ENCODE measurements at places on chromosomes 16 and 17. TPM values are rescaled to one million over a fixed set of nuclear protein-coding genes. Genes with fewer than 3 reads are reported as not detected.

CCDC78 gene
- 5.0 TPM for total RNA-seq

SLFN12L gene
- total RNA-seq = not detected

DNA sequence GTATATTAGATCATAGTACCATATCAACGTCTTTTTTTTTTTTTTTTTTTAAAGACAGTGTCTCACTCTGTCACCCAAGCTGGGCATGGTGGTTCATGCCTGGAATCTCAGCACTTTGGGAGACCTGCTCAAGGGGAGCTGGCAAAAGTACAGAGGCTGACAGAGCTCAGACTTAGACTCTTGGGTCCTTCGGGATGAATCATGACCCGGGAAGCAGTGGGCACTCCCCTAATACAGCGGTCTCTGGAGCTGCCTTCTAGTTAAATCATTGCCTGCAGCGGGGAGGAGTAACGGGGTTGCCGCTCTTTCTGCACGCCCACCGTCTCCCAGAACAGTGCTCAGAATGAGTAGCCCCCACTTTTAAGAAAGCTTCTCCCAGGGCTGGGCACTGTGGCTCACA lies 174.4 kb downstream of the CPPED1 start:
- DNase-seq = no peak
- no peaks in the 10 kb centered on the region for H3K4me1 ChIP-seq
- H3K27ac ChIP-seq = no peak overlapping the region
- no peaks in the 10 kb centered on the region for H3K36me3 ChIP-seq

DNA sequence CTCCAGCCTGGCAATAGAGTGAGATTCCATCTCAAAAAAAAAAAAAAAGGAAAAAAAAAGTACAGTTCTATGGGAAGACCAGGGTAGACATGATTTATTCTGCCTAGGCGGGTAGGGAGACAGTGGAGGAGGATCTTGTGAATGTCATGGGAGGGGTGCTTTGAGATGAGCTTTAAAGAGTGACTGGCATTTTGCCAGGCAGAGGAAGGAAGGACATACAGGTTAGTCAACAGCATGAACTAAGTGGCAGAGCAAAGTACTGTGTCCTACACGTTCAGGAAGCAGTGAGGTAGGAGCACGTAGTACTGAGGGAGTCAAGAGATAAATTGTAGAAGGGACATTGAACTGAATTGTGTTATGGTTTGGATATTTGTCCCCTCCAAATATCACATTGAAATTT lies 451.5 kb downstream of the TOX3 start:
- no peaks in the 10 kb centered on the region for H3K36me3 ChIP-seq
- H3K4me1 ChIP-seq = no peaks in the 10 kb centered on the region
- no peak for DNase-seq
- no peaks in the 10 kb centered on the region for H3K27me3 ChIP-seq
- no peak overlapping the region for H3K27ac ChIP-seq
- no peak overlapping the region for H3K4me3 ChIP-seq

DNA sequence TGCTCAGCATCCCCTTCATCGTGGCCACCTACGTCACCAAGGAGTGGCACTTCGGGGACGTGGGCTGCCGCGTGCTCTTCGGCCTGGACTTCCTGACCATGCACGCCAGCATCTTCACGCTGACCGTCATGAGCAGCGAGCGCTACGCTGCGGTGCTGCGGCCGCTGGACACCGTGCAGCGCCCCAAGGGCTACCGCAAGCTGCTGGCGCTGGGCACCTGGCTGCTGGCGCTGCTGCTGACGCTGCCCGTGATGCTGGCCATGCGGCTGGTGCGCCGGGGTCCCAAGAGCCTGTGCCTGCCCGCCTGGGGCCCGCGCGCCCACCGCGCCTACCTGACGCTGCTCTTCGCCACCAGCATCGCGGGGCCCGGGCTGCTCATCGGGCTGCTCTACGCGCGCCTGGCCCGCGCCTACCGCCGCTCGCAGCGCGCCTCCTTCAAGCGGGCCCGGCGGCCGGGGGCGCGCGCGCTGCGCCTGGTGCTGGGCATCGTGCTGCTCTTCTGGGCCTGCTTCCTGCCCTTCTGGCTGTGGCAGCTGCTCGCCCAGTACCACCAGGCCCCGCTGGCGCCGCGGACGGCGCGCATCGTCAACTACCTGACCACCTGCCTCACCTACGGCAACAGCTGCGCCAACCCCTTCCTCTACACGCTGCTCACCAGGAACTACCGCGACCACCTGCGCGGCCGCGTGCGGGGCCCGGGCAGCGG lies 3.2 kb downstream of the UTS2R start:
- no peak for DNase-seq
- no peak overlapping the region for H3K4me3 ChIP-seq

DNA sequence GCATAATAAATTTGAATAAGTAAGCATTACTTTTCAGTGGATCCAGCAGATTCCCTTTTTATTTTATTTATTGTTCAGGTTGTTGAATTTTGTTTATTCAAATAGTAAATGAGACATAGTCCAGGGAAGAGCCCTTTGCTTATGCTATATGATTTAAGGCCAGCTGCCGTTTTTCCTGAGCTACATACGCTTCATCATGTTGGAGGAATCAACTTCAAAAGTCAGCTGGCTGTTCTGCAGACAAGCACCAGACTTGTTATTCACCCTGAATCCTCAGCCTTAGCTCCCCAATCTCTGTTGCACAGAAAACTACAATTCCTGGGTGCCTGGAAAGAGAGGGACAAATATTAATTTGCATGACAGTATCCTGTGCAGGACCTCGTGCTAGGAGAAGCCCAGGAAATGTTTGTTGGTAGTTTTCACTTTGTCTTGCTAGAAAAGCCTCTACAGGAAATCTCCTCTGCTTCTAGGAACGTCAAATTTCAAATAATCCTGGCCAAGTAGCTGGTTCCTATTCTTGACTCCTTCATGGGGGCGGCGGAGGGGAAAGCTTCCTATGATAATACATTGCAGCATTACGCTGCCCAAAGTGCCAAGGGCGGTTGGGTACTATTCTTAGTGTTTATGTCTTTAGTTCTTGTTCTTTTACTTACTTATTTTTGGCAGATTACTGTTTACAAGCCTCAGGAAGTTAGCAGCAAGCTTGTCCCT lies 101.6 kb downstream of the PRKCA start:
- H3K27me3 ChIP-seq = no peaks in the 10 kb centered on the region
- no peak overlapping the region for H3K4me3 ChIP-seq
- no peak overlapping the region for H3K27ac ChIP-seq

DNA sequence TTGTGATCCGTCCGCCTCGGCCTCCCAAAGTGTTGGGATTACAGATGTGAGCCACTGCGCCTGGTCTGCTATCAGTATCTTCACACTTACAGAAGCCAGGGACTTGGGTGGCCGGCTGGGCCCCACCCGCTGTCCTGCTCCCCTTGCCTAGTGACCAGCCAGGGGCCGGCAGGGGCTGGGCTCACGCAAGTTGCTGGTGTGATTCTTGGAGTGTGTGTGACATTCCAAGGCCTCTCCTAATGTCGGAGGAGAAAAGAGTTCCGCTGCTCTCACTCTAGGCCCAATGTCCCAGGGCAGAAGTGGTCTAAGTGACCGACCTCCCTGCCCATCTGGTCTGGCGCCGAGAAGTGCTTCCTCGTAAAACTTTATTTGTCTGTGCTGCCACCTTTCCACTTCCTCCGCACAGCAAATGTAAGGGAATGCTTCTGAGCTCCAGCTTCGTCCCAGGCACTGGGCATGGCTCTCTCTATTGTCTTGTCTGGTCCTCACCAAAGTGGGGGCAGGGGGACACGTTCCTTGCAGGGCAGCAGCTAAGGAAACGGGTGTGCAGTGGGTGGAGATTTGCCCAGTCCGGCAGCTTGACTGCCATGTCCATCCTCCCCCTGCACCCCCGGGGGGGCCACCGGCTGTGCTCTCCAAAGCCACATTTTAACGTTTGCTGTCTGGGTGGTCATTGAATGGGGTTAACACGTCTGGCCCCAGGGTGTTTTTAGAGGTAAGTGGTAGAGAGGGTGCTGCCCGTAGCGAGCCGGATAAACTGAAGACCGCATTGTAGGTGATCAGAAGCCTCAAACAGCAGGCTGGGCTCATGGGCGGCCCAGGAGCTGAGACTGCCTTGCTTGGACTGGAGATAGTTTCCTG lies 7.8 kb upstream of the GSE1 start:
- no peak overlapping the region for H3K4me3 ChIP-seq
- H3K27ac ChIP-seq = no peak overlapping the region
- no peaks in the 10 kb centered on the region for H3K27me3 ChIP-seq
- peak; percentile 66 for DNase-seq

GRCh38 chr17:63140255-63140654 lies 174.2 kb downstream of the TANC2 start:
- no peaks in the 10 kb centered on the region for H3K27me3 ChIP-seq
- H3K4me3 ChIP-seq = no peak overlapping the region
- peaks cover 9% of the 10 kb centered on the region for H3K4me1 ChIP-seq
- peak; percentile 86 for DNase-seq

DNA sequence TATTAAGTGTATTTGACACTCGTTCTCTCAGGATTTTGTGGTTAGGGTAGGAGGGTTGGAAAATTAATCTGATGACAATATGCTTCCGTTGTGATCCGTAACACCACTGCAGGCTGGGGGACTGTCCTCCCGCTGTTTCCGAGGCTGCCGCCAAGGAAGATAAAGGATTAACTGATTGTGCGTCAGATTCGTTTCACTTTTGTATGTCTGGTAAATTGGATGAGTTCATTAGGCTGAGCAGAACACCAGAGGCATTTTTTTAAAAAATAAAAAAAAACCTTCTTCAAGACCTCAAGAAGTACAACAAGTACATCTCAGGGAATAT lies 486.7 kb upstream of the SALL1 start:
- DNase-seq = no peak
- no peaks in the 10 kb centered on the region for H3K27me3 ChIP-seq
- no peak overlapping the region for H3K4me3 ChIP-seq
- no peaks in the 10 kb centered on the region for H3K4me1 ChIP-seq
- H3K27ac ChIP-seq = no peak overlapping the region

- no peaks in the 10 kb centered on the region for H3K4me1 ChIP-seq
- H3K27me3 ChIP-seq = no peaks in the 10 kb centered on the region
- no peak for DNase-seq
- no peak overlapping the region for H3K4me3 ChIP-seq
Observed at GRCh38 chr17:40472733-40473452, 28.5 kb downstream of the TNS4 start.

- H3K27me3 ChIP-seq = no peaks in the 10 kb centered on the region
- H3K4me3 ChIP-seq = no peak overlapping the region
- peak; percentile 75 for DNase-seq
Observed at GRCh38 chr17:13518261-13519000, 83.3 kb downstream of the HS3ST3A1 start.

GRCh38 chr17:78506454-78507309 lies 70.5 kb downstream of the DNAH17 start:
- no peak overlapping the region for H3K27ac ChIP-seq
- H3K27me3 ChIP-seq = no peaks in the 10 kb centered on the region
- no peak for DNase-seq
- no peaks in the 10 kb centered on the region for H3K36me3 ChIP-seq
- no peak overlapping the region for H3K4me3 ChIP-seq

DNA sequence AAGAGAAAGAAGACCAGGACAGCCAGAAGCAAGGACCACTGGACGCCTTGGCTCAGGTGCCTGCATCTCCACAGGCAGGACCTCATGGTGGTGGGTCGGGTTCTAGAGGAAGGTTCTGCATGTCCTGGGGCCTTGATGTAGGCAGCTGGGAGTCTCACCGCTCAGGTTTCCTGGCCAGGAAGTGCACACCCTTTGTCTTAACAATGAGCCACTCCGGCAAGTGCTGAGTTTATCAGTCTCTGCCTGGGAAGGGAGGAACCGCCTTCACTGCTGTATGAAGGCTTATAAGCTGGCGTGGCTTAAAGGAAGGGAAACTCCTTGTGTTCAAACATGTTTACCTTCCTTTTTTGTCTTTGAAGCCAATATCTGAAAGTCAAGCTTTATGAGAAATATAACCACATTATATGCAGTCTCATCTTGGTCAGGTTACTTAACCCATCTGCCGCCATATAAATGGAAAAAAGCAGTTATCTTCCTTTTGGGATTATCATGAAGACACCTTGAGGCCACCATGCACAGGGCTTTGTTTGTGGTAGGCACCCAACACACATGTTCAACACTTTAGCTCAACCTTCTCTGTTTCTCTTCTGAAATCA lies at the start of gene ST6GALNAC1:
Gene ST6GALNAC1, minus strand, starts transcription at position 205 of the 596 bp plus-strand sequence. Its CDS starts 119 bp downstream, at position 86.
- peaks cover 11% of the 10 kb centered on the region for H3K4me1 ChIP-seq
- no peak for DNase-seq
- no peak within 1 kb of the TSS for H3K27ac ChIP-seq
- H3K36me3 ChIP-seq = no peaks in the 10 kb centered on the region
- no peaks in the 10 kb centered on the region for H3K27me3 ChIP-seq

Data from SJCRH30 (cell line).